ENCODE measurements at places on chromosomes 7 and 10. TPM values are rescaled to one million over a fixed set of nuclear protein-coding genes. Genes with fewer than 3 reads are reported as not detected.

The TES gene
- total RNA-seq = 59.0 TPM

The AGBL3 gene
- total RNA-seq = 2.5 TPM

The STN1 gene
- total RNA-seq = 23.6 TPM

The IRF5 gene
- 7.8 TPM for total RNA-seq

The ZPBP gene
- total RNA-seq = not detected

The GALNT17 gene
- not detected for total RNA-seq

The MAT1A gene
- not detected for total RNA-seq

DNA sequence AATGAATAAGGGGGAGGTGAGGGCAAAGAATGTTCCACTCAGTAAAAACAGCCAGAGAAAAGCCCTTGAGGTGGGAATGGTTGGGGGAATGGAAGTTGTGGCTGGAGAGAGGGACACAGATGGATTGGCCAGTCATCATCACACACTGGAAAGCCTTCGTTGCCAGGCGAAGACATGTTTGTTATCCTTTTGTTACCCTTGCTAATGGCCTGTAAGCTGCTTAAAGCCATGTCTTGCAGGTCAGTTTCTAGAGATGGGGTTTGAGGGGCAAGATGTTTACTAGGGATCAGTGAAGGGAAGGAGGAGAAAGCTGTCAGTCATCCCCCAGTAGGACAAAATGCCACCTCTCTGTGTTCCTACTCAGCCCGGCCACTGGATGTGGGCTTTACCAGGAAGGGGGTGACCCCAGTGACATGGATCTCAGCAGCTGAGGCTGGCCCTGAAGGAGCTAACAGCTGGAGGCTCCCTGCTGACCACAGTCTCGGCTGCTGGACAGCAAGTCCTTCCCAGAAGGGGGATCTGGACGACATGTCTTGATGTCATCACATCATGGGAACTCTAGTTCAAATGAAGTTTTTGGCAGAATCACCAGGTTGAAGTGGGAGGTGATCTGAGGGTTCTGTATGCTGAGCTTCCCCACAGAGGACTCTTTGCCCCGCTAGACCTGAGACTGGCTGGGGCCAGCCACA is 66.2 kb downstream of the TBXAS1 start:
- DNase-seq = no peak
- H3K4me1 ChIP-seq = no peaks in the 10 kb centered on the region
- H3K27me3 ChIP-seq = no peaks in the 10 kb centered on the region

DNA sequence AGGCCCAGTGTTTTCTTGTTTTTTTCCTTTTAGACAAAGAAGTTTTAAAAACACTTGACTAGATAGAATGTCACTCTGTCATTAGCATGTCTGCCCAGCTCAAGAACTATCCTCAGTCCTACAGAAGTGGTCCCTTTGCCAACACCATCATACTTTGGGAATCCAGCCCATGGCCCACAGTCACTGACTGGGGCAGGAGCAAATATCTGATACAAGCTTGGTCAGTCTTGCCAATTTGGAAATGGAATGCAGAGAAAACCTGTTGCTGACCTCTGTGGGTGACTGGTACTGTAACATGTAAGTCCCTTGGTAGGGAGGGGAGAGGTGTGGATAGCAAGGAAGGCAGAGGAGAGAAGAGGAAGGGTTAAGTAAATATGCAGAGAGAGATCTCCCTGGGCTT is 47.8 kb downstream of the IPMK start:
- no peaks in the 10 kb centered on the region for H3K36me3 ChIP-seq
- no peak for DNase-seq
- H3K27me3 ChIP-seq = no peaks in the 10 kb centered on the region
- no peaks in the 10 kb centered on the region for H3K4me1 ChIP-seq
- H3K27ac ChIP-seq = no peak overlapping the region
- no peak overlapping the region for H3K4me3 ChIP-seq

- H3K27ac ChIP-seq = no peak overlapping the region
- H3K36me3 ChIP-seq = no peaks in the 10 kb centered on the region
- no peak overlapping the region for H3K4me3 ChIP-seq
These were observed 45.7 kb downstream of the ZNF138 start for GRCh38 chr7:64839910-64840309.

- H3K27me3 ChIP-seq = no peaks in the 10 kb centered on the region
- DNase-seq = no peak
- no peaks in the 10 kb centered on the region for H3K4me1 ChIP-seq
- no peak overlapping the region for H3K4me3 ChIP-seq
These were observed 48.6 kb downstream of the FBXW4 start for GRCh38 chr10:101646364-101646763.

DNA sequence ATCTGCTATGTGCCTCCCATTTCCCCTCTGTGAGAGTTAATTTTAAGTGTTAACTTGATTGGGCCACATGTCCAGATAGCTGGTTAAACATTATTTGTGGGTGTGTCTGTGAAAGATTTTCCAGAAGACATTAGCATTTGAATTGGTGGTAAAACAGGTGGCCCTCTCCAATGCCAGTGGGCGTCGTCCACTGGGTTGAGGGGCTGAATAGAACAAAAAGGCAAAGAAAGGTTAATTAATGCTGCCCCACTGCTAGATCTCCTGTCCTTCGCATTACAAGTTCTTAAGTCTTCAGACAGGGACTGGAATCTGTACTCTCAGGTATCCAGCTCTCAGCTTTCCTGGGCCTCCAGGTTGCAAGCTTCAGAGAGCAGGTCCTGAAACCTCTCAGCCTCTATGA is 1160.9 kb upstream of the LRRN3 start:
- no peak for DNase-seq
- no peak overlapping the region for H3K27ac ChIP-seq
- no peaks in the 10 kb centered on the region for H3K27me3 ChIP-seq
- H3K36me3 ChIP-seq = no peaks in the 10 kb centered on the region
- H3K4me3 ChIP-seq = no peak overlapping the region

DNA sequence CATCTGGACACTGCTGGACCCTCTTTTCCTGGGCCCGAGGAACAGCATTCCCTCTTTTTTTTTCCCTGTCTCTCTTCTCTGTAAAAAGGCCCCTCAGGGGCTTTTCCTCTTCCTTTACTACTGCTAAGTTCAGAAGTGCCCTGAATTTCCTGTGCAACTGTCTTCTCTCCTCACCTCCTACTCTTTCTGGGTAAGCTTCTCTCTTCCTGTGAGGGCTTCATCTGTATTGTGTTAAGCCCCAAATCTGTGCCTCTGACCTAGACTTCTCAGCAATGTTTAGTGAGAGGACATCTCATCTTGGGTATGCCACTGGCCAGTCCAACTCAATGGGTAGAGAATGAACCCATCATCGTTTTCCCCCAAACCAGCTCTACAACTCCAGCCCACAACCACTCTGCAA is 174.2 kb downstream of the PTEN start:
- no peak for DNase-seq
- H3K4me1 ChIP-seq = peaks cover 11% of the 10 kb centered on the region
- H3K36me3 ChIP-seq = no peaks in the 10 kb centered on the region
- H3K27ac ChIP-seq = no peak overlapping the region

- H3K27ac ChIP-seq = no peak overlapping the region
- H3K27me3 ChIP-seq = no peaks in the 10 kb centered on the region
- no peak overlapping the region for H3K4me3 ChIP-seq
- H3K36me3 ChIP-seq = no peaks in the 10 kb centered on the region
These were observed 428.4 kb upstream of the KLF6 start for GRCh38 chr10:4213441-4213840.

DNA sequence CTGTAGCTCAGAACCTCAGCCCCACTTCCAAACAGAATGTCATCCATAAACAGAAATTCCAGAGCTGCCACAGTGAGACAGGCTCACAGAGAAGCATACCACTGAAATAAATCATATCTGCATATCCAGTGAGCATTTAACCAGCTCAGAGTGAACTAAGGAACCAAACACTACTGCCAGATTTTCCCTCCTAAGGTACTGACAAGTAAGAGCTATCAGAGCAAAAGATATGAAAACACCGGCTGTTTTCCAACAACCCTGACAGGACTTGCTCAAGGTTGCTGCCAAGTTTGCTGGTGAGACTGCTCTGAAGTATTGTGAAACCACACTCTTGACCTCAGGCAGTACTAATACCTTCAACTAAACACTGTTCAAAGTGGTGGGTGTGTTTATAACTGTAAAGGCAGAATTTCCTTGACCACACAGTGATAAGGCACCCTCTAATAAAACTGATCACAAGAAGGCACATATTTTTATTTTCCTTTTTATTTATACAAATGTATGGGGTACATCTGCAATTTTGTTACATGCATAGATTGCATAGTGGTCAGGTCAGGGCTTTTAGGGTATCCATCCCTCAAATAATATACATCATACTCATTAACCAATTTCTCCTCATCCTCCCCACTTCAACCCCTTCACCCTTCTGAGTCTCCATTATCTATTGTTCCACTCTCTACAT is 18.3 kb downstream of the SGMS1 start:
- no peak overlapping the region for H3K27ac ChIP-seq
- DNase-seq = no peak
- H3K4me3 ChIP-seq = no peak overlapping the region
- no peaks in the 10 kb centered on the region for H3K36me3 ChIP-seq
- no peaks in the 10 kb centered on the region for H3K27me3 ChIP-seq

GRCh38 chr10:43479275-43479674 is 42.4 kb downstream of the ZNF487 start:
- H3K4me3 ChIP-seq = no peak overlapping the region
- H3K4me1 ChIP-seq = no peaks in the 10 kb centered on the region
- no peak overlapping the region for H3K27ac ChIP-seq
- H3K36me3 ChIP-seq = no peaks in the 10 kb centered on the region
- DNase-seq = no peak

GRCh38 chr10:33245343-33245742 is 89.1 kb downstream of the NRP1 start:
- no peak for DNase-seq
- no peak overlapping the region for H3K4me3 ChIP-seq
- H3K27ac ChIP-seq = no peak overlapping the region
- H3K36me3 ChIP-seq = no peaks in the 10 kb centered on the region

DNA sequence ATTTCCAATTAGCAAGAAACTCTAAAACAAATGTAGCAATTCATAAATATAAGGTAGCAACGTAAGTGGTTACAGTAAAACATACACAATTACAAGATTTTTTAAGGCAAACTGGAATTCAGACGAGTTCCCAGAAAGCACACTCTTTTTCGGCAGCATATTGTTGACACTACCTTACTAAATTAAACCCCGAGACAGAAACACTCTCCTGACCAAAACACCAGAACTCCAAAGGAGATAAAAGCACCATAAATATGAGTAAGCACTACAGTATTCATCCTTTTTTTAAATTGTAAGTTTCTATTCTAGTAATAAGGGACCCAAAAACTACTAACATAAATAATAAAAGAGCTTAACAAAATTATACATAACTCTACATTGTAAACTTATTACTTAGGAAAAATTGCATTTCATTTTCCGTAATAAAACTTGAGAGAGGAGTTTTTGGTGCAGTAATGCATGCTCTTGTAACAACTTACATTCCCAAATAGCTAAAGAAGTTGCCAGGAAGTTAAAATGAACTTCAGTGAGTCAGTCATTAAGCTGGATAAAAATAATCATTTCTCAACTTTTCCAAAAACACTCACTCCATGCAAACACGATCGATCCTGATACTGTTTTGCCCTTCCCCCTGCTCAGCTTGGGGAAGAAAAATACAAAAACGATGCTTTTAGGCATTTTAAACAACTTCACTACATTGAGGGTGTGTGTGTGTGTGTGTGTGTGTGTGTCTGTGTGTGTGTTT is 2.0 kb downstream of the PIP4K2A start:
- peaks cover 43% of the 10 kb centered on the region for H3K4me1 ChIP-seq
- no peaks in the 10 kb centered on the region for H3K27me3 ChIP-seq
- H3K4me3 ChIP-seq = peak overlapping the region; percentile 91
- no peak for DNase-seq

DNA sequence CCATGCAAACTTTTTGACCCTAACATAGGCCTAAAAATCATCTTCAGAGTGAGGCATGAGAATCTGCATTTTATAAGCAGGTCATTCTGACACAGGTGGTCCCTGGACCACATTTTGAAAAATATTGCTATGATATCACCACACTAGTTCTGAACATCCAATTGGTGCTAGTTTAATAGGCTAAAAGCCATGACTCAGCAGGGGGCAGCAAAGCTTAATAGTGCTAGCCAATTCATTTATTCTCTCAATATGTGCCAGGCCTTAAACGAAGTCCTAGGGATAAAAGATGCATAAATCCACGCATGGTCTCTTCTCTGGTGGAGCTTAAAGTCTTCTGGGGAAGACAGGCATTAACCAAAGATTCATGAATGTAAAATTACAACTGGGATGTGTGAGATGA is 10.2 kb upstream of the SLC25A28 start:
- H3K27me3 ChIP-seq = peaks cover 5% of the 10 kb centered on the region
- DNase-seq = no peak
- H3K36me3 ChIP-seq = no peaks in the 10 kb centered on the region
- H3K4me1 ChIP-seq = no peaks in the 10 kb centered on the region
- H3K27ac ChIP-seq = no peak overlapping the region

GRCh38 chr10:97948822-97949221 is 81.6 kb downstream of the CRTAC1 start:
- no peaks in the 10 kb centered on the region for H3K36me3 ChIP-seq
- peaks cover 3% of the 10 kb centered on the region for H3K27me3 ChIP-seq
- no peak overlapping the region for H3K4me3 ChIP-seq
- no peak overlapping the region for H3K27ac ChIP-seq
- H3K4me1 ChIP-seq = no peaks in the 10 kb centered on the region

- no peak overlapping the region for H3K27ac ChIP-seq
- H3K36me3 ChIP-seq = no peaks in the 10 kb centered on the region
- H3K27me3 ChIP-seq = no peaks in the 10 kb centered on the region
- H3K4me1 ChIP-seq = no peaks in the 10 kb centered on the region
These were observed 295.8 kb upstream of the LRRTM3 start for GRCh38 chr10:66629996-66630395.

- H3K27ac ChIP-seq = no peak overlapping the region
- DNase-seq = peak; percentile 42
- H3K4me1 ChIP-seq = no peaks in the 10 kb centered on the region
These were observed 160.6 kb upstream of the SHH start for GRCh38 chr7:155972651-155973390.

Data from CD8-positive, alpha-beta memory T cell (primary cell).